ENCODE measurements at places on chromosomes 7 and 10.

GRCh38 chr7:33698041-33698440 is 207.3 kb upstream of the BMPER start:
- DNase-seq: no peak

- no peak for DNase-seq
These were observed 146.1 kb upstream of the FAM20C start for GRCh38 chr7:46123-46829.

DNA sequence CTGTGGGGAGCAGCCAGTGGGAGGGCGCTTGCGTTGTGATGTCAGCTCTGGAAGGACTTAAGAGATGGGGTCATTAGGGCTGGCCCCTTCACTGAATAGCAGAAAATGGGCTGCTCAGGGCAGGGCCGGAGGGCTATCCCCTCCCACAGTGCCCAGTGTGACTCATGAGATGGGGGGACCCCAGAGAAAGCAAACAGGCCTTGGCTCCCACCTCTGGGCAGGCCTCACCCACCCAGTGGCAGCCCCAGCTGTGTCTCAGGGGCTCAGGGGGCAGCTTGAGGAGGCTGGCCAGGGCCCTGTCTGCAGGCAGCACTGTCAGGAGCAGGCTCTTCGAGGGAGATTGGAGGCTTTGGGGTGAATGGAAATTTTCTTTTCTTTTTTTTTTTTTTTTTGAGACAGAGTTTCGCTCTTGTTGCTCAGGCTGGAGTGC is 168.3 kb downstream of the SLIT1 start:
- no peak for DNase-seq

DNA sequence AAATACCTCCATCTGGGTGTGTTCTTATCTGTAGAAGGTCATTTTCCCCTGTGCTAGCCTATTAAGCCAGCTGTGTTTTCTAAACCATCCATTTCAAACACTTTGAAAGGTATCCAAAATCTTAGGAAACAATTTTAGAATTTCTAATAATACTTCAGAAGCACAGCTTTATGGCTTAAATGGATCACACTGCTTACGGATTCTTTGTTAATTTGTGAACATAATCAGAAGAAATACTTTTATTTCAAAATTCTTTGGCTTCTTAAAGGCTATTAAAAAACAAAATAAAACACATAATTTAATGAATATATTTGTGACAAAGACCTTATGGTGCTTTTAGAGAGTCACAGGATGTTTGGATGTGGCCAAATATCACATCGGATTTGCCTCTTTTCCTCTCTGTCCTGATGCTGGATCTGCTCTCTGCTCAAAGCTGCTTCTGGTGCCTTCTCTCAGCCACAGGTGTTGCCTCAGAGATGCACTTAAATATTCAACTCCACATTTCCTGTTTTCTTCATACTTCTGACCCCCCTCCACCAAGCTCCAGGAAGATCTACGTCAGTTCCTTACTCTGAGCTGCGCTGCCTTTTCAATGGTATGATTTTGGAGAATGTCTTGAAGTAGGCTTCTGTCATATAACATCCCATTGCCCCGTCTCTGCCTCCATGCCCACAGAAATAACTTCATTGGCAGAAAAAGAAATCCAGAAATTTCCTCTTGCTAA is 230.6 kb downstream of the MLLT10 start:
- no peak for DNase-seq

DNA sequence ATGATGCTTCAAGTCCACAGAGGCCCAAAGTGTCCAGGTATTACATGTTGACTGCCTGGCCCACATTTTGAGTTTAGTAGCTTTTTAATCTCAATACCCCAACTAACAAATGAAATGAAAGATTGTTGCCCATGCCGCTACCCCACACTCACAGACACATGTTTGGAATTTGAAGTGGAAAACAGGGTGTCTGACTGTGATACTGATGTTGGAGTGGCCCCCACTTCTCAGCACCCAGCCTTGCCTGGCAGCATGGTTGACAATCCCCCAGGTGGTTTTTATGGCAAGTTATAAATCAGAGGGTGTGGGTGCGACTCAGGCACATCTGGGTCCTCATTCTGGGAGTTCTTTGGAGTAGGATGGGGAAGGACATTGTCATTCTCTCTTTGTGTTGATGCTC is 314.7 kb upstream of the ZNF32 start:
- DNase-seq: no peak

- no peak for DNase-seq
These were observed 19.6 kb downstream of the R3HCC1L start for GRCh38 chr10:98154076-98154475.

DNA sequence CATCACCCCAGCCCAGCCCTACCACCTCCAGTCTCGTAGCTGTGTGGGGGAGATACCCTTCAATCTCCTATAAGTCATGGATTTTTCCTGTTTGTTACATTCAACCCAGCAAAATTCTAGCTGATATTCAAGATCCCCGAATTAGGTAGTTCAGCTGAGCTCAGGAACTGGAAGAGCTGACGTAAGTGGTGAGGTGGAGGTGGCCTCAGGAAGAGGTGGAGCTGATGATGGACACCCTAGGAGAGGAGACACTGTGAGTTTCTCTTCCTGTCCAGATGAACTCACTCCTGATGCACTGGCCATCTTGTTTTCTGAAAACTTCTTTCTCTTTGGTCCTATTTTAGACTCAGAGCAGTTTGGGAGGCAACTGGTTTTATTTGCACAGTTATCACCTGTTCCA is 90.5 kb upstream of the PITRM1 start:
- DNase-seq: no peak

DNA sequence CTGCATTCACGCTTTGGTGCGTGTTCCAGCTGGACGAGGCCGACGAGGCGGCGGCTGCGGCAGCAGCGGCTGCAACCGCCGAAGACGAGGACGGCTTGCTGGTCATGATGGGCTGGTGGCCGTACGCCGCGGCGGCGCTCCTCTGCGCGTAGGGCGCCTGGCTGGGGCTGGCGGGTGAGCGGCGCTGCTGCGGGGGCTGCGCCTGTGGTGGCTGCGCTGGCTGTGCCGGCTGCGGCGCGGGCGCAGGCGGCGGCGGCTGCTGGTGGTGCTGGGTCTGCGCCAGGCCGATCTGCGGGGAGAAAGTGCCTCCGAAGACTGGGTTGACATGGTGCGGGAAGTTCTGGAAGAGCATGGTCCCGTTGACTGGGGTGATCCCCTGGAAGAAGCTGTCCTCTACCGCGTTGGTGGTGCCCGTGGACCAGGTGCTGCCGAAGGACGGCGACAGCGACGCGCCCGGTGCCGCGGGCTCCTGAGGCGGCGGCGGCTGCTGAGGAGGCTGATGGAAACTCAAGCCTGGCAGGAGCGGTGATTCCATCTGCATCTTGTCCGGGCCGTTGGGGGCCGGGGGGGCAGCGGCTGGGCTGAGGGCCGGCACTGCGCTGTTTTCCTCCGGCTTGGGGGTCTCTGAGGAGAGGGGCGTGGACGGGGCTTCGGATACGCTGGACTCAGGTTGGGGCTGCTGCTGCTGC is 51.1 kb downstream of the CPEB3 start:
- DNase-seq: peak; percentile 11

GRCh38 chr7:54544527-54545240 is 2.5 kb downstream of the VSTM2A start:
- no peak for DNase-seq
